GM10248 (cell line): ENCODE measurements at places on chromosomes 12 and 14.

- no peak for DNase-seq
Measured at GRCh38 chr12:45469902-45470301, 254.0 kb downstream of the ANO6 start.

DNA sequence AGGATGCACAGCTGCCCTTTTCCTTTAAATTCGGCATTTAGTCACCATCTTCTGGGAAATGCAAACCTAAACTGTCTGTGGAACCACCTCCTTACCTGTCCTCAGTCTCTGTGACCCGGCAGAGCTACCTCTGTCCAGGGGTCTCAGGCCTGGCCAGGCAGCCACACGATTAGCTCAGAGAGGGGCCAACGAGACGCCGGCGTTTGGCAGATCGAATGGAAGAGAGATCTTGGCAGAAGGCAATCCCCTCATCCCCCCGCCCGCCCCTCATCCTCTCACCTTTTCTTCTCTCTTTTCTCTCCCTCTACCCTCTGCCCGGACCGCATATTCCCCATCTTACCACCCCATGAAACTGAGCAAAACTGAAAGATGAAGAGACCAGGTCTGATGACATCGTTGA, 101.0 kb downstream of the PIWIL1 start:
- no peak for DNase-seq

DNA sequence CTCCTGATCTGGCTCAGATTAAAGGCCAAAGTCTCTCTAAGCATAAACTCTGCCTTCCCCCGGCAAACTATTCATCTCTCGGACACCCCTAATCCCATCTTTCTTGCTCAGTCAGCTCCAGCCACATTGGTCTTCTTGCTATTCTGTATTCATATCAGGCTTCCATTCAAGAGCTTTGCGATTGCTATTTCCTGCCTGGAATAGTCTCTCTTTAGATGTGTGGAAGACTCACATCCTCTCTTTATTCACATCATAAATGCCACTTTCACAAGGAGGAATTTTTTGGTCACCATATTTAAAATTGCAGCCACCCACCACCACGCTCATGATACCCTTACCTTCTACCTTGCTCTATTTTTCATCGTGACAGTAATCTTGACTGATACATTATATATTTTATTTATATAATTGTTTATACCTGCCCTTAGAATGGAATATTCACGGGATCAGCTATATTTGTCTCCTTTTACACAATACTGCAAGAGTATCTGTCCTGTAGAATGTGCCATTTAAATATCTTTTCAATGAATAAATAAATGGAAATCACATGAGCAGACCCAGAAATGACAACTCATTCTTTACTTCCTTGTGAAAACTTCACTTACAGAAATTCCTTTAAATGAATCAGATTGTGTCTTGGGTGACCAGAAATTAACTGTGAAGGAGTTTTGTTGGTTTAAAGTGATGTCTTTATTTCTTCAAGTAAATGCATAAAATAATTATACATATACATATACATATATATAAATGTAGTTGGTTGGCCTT, 780.6 kb upstream of the FLRT2 start:
- DNase-seq = no peak

- DNase-seq = no peak
Measured at GRCh38 chr12:6871052-6871957, 1.8 kb downstream of the SPSB2 start.

- no peak for DNase-seq
Measured at GRCh38 chr12:94795520-94795919, 145.2 kb upstream of the TMCC3 start.
